ENCODE measurements at places on chromosomes 13 and 19.

- DNase-seq: no peak
Measured at GRCh38 chr19:18013210-18014111, 5.5 kb downstream of the ARRDC2 start.

DNA sequence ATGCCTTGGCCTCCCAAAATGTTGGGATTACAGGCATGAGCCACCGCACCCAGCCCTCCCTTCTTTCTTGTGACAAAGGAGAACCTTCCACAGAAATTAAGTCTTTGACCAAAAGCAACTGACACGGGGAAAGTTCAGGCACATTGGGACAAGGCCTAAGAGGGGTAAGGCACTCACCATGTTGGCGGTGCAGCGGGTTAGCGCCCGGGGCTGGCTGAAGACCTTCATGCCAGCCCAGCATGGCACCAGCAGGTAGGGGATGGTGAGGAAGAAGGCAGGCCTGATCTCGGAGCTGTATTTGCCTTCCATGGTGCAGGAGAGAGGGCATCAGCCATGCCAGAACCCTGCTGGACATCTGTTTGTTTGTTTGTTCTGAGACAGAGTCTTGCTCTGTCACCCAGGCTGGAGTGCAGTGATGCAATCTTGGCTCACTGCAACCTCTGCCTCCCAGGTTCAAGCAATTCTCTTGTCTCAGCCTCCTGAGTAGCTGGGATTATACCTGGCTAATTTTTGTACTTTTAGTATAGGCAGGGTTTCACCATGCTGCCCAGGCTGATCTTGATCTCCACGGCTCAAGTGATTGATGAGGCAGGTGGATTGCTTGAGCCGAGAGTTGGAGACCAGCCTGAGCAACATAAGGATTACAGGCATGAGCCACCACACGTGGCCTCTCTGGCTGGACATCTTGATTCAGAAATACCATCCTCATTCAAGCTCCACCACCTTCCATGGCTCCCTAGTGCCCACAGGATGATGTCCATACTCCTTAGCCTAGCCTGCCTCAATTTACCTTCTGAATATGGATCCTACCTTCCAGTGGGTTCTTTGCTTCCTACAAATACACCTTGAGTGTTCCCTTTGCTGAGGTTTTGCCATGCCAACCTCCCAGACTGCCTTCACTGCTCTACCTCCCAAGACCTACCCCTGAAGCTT, 4.4 kb downstream of the TM6SF2 start:
- DNase-seq: no peak

DNA sequence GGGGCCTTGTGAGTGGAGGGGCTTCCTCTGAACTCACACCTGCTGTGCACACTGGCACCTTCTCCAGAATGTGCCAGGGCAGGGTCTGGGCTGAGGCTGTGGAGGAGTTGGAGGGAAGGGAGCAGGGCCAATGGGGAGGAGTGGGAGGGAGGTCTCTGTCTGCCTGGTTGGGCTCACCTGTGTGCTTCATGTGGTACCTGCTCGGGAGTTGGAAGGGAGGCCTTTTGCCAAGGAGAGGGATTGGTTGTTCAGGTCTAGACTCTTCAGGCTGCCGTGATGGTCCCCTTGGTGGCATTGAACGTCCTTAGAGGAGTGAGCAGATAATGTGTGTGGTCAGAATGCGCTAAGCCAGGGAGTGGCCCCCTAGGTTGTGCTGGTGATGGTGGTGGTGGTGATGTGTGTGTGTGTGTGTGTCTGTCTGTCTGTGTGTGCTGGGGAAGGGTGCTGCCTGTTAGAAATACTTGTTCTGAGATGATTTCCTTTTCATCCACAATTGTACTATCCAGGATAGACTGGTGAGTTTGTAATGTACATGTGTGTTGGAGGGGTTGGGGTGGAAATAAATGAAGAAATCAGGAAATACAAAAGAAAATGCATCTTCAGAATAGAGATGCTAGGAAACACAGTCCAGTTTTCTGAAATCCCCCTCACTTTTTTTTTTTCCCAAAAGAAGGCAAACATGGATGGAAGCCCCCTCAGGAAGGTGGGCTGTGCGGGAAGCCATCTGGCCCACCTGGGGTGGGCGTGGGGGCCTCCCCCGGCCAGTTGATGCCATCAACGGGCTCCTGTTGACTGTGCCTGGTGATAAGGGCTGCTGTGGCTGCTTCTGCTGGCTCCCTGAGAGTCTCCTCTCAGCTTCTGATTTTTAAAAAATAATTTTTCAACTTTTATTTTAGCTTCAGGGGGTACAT, 140.5 kb upstream of the ZNF536 start:
- DNase-seq: no peak

DNA sequence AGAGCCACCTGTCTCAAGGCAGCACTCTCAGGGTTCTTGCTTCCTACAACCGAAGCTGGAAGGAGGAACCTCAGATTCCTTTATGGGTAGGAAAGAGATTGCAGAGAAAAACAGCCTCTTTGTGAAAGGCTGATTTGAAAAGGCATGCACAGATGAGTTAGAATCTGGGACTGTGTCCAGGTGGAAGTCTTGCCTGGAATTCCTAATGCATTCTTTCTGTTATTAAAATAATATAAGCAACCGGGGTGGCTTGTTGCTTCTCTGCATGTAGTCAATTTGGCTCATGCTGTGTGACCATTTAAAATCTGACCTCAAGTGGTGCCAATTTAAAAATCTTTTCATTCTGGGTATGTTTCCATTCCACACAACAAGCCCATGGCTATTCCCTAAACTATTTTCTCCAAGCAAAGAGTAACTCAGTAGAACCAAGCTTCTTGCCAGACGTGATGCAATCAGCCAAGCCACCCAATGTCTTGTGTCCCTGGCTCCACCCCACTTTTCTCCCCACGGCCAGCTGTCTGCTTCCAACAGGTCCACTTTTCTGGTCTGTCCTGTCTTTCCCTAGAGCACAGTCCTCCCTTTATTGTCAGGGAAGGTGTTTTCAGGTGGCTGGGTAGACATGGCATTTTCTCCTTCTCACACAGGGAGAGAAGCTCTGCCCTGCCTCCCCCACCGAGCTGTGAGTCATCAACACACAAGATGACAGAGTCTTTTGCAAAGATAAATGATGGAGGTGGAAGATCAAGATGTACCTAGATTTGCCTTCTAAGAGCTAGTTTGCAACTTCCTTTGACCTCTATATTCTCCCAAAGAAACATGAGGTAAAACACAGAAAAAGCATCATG, 394.3 kb downstream of the FOXO1 start:
- DNase-seq: no peak

GRCh38 chr13:50611117-50611781, 232.2 kb downstream of the DLEU7 start:
- no peak for DNase-seq

- no peak for DNase-seq
Measured at GRCh38 chr19:19477705-19478383, 37.5 kb downstream of the TSSK6 start.

GRCh38 chr13:74573654-74574053, 439.4 kb upstream of the KLF12 start:
- no peak for DNase-seq

GRCh38 chr13:19586904-19587634, 25.7 kb upstream of the TPTE2 start:
- no peak for DNase-seq

GRCh38 chr13:110507678-110508381, 53.7 kb downstream of the RAB20 start:
- no peak for DNase-seq

- no peak for DNase-seq
Measured at GRCh38 chr19:51824281-51825005, 29.5 kb downstream of the FPR3 start.

DNA sequence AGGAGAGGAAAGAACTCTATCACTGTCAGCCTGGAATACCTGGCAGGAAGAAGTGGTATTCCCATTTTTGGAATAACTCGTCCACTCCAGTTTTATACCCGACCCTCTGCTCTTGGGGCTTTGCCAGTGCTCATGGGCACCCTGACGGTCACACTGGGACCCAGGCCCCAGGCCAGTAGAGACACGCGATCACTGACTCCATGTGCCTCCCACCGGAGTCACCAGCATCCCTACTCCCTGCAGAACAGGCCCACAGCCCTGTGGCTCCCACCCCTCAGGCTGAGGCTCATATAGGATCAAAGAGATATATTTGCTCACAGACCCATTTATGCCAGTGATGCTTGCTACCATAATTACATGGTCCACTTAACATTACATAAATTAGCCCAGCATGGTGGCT, 3.5 kb downstream of the GRTP1 start:
- DNase-seq: no peak

All from Panc1 (cell line).